HFFc6 (cell line): ENCODE measurements at places on chromosomes 7 and 10.

- no peak for DNase-seq
Measured at GRCh38 chr7:133675510-133676218, 422.8 kb downstream of the EXOC4 start.

DNA sequence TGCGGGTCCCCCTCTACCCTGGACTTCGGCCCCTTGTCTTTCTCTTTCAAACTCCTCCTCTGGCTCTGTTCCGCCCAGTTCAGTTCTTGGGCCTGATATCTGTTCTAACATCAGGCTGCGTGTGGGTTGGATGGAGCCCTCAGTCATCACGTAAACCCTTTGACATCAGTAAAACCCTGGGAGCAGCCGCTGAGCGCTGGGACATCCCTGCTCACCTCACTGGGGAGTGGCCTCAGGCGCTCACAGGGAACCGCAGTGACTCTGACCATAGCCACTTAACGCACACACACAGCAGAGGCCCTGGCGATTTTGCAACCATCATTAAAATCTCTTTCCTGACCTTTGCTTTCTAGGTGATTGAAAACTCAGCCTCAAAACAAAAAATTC lies 113.3 kb downstream of the CYTH3 start:
- DNase-seq, result no peak

- DNase-seq, result no peak
Measured at GRCh38 chr10:46299536-46300369, 13.0 kb downstream of the ANTXRL start.

DNA sequence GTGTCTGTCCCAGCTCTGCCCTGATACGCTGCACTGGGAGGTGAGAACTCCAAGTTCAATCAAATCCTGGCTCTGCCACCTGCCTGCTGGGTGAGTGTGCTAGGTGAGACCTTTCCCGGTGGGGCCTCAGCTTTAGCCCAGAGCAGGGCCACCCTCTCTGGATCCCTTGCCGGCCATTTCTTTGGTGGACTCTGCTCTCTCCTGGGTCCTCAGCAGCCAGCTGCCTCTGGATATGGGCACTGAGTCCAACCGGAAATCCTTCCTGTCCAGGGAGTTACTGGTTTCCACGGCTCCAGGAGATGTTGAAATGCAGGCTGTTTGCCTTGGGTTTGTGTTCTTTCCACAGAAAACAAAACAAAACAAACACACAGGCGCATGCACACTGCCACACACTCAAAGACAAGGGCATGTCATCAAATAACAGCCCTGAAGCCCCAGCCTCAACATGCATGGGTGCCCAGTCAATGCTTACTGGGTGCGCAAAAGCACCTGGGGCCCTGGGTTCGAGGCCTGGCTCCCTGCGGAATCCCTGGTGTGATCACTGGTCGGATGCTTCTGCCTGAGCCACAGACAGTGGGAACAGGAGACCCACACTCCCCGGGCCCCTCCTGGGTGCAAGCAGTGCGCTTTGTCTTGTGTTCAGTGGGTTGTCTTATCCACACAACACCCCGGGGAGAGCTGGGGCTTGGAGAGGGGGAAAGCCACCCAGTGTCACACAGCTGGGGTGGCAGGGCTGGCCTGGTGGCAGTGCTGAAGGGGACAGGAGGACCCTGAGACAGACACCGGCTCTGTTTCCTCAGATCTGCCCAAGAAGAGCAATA lies 33.1 kb downstream of the PPIF start:
- DNase-seq, result peak; percentile 63

- DNase-seq, result no peak
Measured at GRCh38 chr10:75207079-75207856, 3.3 kb upstream of the VDAC2 start.
